Sciatic nerve (tissue), 2 donors: ENCODE measurements at places on chromosomes 4 and X.

GRCh38 chr4:93828332-93828994 lies at the start of gene ATOH1:
TSS of gene ATOH1 (plus strand) at chr4:93828753. CDS start at chr4:93828927, 174 bp downstream.
- DNase-seq, result peak; percentile 58

DNA sequence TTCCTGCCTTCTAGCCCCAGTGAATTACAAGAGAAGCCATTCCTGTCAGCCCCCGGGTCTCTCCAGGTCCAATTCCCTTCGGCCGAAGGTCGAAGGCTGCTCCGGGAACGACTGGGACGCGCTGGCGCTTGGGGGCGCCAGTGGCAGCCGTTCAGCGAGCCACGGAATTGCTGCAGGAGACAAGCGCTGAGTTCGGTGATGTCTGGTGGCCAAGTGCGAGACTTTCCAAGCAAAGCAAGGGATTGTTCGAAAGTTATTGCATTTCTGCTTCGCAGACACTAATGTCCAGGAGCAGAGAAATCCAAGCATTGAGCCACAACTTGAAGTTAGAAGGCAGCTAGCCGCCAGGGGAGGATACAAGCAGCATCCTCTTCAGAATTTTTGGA lies 1.1 kb upstream of the DKK2 start:
- DNase-seq, result peak; percentile 75

DNA sequence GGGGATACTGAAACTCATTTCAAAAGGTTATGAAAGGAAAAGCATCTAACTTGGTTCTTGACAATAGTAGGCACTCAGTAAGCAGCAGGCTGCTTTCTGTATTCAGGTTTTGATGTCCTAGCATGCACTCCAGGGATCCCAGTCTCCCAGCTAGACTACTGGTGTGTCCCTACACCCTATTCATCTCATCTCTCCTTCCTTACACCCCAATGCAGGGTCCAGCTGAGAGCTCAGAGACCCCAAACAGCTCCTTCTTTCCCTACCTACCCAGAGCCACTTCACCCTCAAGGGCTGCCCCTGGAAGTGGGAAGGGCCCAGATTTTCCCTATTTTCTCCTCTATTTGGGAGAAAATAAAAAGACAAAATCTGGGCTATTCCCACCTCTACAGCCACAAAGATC lies 1.6 kb upstream of the EFNB1 start:
- DNase-seq, result no peak

- DNase-seq, result no peak
Observed at GRCh38 chrX:9131066-9131465, 97.1 kb upstream of the FAM9B start.

GRCh38 chr4:90495936-90496335 lies 368.7 kb downstream of the CCSER1 start:
- DNase-seq, result no peak

DNA sequence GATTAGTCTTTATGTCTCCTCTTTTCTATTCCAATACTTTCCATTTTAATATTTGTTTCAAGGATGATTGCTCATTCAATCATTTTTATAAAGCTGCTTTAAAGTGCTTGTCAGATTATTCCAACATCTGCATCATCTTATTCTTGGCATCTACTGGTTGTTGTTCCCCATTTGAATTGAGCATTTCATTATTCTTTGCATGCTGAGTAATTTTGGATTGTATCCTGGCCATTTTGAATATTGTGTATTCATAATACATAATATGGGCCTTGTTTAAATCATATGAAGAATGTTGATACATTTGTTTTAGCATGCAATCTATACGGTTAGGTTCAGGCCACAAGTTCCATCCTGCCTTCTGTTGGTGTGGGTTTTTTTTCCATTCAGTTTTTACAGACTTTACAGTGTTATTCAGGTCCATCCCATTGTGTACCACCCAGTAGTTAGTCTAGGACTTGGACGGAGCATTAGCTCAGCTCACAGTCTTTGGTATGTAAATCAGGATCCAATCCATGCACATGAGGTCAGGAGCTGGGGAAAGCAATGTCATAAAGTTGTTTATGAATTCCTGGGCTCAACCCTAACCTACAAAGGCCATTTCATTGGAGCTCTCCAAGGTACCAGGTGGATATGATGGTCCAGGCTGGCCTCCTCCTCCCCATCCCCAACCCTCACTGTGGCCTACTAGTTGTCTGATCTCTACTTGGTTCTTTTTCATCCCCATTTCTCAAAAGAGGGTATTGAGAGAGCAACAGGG lies 20.3 kb downstream of the RGN start:
- no peak for DNase-seq

DNA sequence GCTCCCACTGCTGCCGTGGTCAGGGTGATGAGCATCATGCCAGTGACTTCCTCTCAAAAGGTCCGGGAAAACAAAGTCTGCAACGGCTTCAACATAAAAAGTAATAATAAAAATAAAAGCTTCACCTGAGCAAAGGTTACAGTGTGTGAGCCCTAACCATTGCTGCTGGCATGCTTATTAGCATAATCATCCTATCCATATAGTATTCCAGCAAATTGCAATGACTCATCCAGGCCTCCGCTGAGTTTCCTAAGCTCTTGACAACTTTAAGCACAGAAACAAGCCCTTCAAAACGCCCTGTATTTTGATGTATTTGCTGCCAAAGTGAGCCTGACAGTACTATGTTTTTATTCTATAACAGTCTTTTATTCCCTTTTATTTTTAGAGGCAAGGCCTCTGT lies 100.5 kb downstream of the AASDH start:
- no peak for DNase-seq

- no peak for DNase-seq
Observed at GRCh38 chr4:80202741-80203553, 5.6 kb downstream of the PRDM8 start.

GRCh38 chr4:73865431-73866096 lies 3.6 kb upstream of the CXCL1 start:
- DNase-seq, result no peak

- DNase-seq, result no peak
Observed at GRCh38 chr4:83209419-83209818, 75.2 kb downstream of the COQ2 start.

DNA sequence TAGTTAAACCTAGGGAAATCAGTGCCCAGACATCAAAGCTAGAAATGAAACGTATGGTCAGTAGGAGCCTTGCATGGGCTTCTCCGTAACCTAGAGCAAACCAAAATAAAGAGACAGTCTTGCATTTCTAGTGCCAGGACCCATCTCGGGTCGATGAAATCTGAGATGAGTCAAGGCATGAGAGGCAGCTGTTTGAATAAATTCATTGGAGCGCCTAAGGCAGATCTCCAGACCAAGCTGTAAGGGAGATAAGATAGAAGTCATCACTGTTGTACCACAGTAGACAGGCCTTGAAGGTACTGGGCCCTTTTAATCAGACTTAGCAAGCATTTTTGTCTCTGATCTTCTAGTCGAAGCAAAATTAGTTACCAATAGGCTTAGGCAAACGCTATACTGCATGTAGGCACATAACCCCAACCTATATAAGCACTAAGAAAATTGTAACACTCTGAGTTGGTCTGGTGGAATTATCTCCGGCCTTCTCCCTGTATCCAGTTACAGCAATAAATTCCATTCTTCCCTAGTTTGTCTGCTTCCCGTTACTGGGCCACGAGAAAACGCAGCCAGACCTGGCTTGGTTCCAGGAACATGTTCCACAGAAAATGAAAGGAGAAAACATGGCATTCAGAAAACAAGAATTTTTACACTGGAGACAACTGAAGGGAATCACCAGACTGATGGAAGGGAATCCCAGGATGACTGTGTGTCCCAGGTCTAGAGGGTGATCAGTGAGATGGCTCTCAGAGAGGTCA lies 21.1 kb upstream of the PAPSS1 start:
- DNase-seq, result peak; percentile 80

DNA sequence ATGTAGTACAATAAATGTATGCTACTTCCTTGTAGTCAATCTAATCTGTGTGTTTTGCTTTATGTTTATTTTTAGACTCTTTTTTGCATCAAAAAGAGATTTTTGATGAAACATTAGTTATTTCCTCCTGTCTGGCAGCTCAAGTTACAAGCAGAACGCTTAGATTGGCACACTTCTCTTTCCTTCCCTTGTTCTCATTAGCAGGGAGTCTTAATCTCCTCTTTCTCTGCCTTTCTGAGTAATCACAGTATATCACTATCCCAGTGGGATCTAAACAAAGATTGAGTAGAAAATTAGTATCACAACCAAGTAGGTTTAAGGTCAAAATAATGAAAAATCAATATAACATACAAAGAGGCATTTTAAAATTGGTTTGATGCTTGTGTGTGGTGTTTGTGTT lies 1192.6 kb downstream of the C4orf33 start:
- no peak for DNase-seq

DNA sequence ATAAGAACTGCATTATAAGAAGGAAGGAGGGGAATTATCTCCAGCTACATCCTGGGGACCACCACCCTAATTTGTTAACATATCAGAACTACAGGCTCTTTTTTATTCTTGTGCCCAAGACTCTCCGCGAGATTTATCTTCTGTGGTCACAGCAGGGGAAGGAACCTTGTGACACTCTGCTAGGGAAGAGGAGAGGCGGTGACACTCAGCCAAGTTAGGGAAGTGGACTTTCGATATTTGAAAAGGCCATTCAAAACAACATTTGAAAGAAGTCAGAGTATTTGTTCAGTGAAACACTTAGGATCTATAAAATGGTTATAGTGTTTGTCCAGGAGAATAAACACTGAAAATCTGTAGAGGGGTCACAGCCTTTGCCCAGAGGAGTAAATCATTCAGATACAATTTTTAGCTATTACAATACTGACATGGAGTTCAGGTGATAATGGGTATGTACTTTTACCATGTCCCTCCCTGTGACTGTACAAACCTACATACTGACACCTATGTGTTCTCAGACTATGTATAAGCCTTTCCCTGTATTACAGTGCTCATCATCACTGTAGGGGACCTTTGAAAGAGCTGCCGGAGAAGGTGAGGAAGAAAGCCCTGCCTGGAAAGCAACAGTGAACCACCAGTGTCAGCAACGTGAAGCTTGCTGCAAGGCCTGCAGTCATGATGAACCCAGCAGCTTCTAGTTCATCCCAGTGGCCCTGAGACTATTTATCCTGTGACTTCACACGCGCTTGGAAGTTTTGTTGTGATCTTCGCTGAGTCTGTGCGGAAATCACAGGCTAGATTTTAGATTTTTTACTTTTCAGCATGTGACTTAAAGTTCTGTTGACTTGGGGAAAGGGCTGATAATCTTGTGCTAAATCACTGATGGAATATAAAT lies 8.5 kb upstream of the PTTG2 start:
- no peak for DNase-seq

- DNase-seq, result no peak
Observed at GRCh38 chr4:39664828-39665731, 26.4 kb upstream of the SMIM14 start.

DNA sequence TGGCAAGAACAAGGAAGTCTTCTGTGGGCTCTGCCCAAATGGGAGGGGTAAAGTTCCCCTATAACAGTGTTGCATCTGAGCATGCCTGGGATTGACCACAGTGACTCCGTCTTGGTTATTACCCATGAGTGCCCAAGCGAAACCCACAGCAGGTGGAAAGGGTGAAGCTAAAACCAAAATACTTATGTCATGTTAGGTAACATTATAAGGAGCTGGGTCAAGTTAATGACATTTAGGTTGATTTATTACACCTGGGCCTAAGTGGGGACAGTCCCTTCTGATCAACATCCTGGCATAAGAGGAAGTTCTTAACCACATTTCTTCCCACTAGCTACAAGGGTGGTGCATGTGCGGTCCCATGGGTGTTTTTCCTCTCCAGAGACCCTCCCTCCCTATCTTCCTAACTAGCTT lies 1.3 kb upstream of the ZNF732 start:
- no peak for DNase-seq

DNA sequence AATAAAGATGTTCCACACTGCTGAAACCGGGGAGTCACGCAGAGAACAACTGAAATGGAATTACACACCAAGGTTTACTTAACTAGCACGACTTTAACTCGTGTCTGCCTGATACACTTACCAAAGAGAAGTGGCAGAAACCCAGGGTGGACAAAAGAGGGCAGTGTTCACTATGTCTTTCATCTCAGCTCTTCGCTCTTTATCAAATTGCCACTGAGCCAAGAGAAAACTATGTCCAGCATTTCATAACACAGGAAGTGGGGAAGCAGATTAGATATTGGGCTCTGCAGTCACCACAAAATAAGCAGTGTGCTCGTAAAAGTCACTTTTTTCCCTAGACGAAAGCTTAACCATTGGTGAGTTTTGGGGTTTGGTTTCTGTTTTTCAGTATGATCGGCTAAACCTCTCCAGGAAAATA lies 155.7 kb downstream of the CHIC2 start:
- DNase-seq, result no peak

GRCh38 chr4:14716691-14717090 lies 285.6 kb upstream of the CPEB2 start:
- no peak for DNase-seq

DNA sequence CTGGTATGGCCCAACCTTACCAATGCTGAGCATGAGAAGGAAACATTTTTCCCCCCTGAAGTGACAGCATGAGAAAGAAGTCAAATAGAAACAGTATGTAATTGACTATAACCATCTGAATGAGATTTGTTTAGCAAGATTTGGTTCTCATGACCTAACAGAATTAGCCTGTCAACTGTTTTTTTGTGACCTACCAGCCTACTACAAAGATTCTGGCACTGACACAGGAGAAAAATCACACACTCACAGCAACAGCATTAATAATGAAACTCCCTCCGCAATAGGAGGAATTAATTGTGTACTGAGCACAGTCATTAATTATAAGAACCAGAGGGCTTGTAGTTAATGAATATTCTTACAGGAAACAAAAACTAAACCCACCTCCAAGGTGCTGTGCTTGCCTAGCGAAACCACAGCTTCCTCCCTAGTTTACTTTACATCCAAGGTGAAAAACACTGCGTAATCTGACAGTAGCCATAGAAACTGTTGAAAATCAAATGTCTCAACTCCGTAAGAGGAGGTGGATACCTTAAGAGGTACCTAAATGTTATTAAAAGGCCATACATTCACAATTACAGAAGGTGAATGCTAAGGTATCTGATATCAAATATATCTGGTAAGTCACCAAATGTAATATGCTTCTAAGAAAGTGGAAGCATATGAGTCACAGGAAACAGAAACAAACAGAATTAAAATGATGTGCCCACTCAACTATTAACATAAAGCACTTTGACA lies 34.9 kb downstream of the MMRN1 start:
- no peak for DNase-seq

- no peak for DNase-seq
Observed at GRCh38 chrX:42704454-42704853, 73.5 kb downstream of the PPP1R2C start.
